Activated T-cell treated with anti-CD3 and anti-CD28 coated beads, Interleukin-2, amount 50 U/mL, for 4 hours (primary cell): ENCODE measurements at places on chromosomes 1 and 21.

- no peak for DNase-seq
Observed at GRCh38 chr1:93652323-93652949, 29.2 kb downstream of the BCAR3 start.

DNA sequence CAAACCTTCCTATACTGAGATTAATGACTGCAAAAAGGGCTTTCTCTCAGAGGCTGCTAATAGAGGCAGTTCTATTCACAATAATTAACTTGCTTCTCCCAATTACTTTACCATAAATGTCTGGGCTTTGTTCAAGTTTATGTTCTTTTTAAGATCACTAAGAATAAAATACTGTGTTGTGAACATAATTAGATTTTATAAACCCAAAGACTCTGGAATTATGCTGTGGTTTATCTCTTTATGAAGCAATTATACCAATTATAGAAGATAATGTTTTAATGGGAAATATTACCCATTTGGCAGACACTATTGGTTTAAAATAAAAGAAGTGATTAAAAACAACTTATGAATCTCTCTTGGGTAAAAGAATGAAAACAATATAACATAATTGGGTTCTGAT lies 43.5 kb upstream of the IL12RB2 start:
- no peak for DNase-seq

GRCh38 chr1:56135864-56136147 lies 443.6 kb downstream of the PLPP3 start:
- DNase-seq: no peak

GRCh38 chr1:50348449-50349241 lies 74.6 kb downstream of the DMRTA2 start:
- DNase-seq: no peak

GRCh38 chr1:35406103-35406502 lies 137.6 kb downstream of the ZMYM4 start:
- DNase-seq: no peak

- no peak for DNase-seq
Observed at GRCh38 chr1:203461717-203462116, 13.9 kb upstream of the PRELP start.

- no peak for DNase-seq
Observed at GRCh38 chr1:21855257-21856096, 43.4 kb downstream of the LDLRAD2 start.

DNA sequence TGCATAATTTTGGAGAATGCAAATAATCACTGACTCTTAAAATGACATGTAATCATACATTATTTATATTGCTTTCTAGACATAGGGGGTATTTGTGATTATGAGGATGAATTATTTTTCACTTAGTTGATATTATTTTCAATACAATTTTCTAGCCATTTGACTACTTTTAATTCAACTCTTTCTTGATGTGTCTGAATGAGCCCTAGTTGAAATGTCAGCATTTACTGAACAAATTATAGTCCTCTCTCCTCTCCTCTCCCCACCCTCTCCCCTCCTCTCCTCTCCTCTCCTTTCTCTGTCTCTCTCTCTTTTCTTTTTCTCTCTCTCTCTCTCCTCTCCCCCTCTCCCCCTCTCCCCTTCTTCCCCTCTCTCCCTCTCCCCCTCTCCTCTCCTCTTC lies 194.6 kb downstream of the GPR52 start:
- no peak for DNase-seq

DNA sequence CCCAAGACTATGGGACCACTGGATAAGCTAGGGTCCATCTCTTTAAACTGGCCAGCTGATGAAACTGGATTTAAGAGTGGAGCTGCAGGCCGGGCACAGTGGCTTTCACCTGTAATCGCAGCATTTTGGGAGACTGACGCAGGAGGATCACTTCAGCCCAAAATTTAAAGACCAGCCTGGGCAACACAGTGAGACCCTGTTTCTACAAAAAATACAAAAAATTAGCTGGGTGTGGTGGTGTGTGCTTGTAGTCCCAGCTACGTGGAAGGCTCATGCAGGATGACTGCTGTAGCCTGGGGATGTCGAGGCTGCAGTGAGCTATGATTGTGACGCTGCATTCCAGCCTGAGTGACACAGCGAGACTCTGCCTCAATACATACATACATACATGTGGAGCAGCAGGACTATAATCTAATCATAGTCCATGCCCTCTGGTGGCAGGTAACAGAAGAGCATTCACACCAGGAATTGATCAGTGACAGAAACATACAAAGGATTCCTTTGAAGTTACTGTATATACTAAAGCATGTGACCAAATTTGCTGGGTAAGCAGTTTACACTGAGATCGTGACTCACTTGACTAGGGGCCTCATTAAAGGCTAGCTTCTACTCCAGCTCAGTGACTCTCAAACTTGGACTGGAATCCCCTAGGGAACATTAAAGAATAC lies 101.5 kb upstream of the SLFNL1 start:
- DNase-seq: no peak

- no peak for DNase-seq
Observed at GRCh38 chr21:16084776-16085364, 355.1 kb downstream of the USP25 start.

DNA sequence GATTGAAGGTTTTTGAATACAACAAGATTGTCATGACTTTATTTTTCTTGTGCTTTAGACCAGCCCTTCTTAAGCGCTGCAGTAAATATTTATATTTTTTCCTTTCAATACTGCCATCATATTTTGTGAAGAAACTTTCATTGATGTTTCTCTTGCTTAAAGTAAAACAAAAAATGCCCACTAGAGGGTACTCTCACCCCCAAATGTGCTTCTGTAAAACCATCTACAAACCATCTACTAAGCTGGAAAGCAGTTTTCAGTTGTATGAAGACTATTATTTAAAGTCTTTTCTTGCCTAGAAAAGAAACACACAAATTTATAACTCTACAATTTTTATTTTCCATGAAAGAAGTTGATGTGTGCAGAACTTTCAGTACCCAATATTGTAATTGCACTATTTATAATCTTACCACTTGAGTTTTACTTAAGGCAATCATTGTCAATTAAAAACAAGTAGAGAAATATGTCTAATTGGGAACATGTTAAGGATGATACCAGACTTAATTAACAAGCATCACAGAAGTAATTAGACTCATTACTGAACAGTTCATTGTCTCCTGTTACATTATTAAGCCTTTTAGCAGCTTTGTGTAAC lies 10.7 kb downstream of the LEPR start:
- DNase-seq: no peak

DNA sequence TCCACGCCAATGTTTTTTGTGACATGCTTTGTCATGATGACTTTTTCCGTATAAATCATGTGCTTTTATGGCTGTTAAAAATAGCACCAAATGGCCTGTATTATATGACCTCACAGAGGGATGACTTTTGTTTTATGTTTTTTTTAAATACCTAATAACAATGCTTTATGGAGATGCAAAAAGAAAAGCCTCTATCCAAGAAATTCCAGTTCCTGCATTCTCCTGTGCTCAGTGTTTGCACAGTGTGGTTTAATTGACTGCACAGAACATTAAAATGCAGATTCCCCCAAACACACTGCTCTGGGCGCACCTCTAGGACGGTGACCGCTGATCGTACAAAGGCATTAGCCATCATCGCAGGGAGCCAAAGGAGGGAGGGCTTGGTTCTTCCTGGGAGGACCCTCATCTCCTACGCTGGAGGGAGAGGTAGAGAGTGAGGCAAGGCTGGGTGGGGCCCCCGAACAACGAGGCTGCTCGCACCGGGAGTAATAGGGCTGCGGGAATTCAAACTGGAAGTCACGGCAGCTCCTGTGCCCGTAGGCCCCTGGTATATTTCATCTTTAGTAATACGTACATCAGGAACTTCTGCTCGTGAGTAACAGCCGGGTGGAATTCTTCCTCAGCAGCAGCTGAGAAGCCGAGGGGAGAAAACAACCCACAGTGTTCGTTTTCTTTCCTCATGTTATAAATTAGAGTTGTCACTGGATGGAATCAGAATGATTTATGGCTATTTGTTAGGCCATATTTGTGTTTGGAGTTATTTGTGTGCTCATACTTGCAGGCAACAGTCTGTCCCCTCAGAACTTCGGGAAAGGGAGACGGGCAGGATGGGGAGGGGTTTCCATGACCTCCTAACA lies 465.6 kb downstream of the CAMTA1 start:
- no peak for DNase-seq

DNA sequence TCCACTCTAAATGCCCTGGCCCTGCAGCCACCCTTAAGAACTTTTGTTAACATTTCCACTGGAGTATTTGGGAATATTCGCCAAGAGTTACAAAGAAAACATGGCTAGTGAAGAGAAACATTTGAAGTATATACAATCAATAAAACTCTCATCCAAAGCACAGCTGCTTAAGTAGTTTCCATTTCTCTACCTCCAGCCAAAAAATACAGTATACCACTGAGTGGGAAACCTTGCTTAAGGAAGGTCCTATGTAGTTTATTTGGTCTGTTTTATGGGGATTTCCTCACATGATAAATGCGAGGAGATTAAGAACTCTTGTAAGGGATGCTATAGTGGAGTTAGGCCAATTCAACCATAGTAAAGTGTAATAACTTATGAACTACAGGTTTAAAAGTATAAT lies 382.5 kb downstream of the NEGR1 start:
- no peak for DNase-seq

DNA sequence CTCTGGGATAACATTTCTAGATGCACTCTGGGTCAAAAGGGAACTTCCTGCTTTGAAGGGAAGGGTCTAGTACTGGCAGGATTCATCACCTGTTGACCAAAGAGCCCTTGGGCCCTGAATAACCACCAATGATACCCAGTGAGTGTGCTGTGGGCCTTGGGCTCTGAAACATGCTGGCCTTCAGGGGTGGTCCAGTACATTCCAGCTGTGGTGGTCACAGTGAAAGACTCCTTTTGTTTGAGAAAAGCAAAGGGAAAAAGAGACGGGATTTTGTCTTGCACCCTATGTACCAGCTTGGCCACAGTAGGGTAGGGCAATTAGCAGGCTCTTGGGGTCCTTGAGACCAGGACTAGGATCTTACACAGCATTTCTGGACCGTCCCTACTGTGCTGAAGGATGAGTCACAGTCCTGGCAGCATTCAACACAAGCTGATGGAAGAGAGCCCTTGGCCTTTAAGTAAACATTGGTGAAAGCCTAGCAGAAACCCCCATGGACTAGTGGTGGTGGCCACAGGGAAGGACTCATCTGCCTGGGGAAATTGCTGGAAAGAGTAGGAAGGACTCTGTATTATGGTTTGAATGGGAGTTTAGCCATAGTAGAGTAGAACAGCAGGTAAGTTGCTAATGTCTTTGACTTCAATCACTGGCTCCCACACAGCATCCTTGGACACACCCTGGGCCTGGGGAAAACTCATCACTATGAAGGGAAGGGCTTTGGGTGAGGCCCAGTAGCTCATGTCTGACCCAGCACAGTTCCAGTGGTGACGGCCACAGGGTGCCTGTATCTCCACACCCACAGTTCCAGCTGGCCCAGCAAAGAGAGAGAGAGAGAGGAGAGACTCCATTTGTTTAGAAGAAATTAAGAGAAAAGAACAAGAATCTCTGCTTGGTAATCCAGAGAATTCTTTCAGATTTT lies 87.5 kb downstream of the COL24A1 start:
- DNase-seq: no peak

DNA sequence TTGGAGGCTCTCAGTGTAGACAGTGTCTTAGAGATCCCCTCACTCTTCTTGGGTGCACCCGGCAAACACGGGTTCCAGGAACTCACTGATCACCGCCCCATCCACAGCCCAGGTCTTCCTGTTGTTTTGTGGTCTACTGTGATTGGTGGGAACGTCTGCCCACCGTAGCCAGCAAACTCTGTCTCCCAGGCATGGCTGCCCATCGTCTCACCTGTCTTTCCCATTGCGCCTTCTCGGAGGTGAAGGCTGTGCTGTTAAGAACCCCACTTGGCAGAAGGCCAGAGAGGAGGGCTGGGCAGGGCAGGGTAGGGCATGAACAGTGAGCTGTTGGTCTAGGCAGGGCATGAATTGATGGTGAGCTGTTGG lies 14.1 kb upstream of the KCNA2 start:
- DNase-seq: no peak

- DNase-seq: no peak
Observed at GRCh38 chr1:194230351-194231144, 1044.1 kb upstream of the B3GALT2 start.

GRCh38 chr1:222266223-222267196 lies 281.4 kb downstream of the HHIPL2 start:
- DNase-seq: no peak

- DNase-seq: peak; percentile 27
Observed at GRCh38 chr1:165871311-165872067, 44.1 kb downstream of the UCK2 start.

DNA sequence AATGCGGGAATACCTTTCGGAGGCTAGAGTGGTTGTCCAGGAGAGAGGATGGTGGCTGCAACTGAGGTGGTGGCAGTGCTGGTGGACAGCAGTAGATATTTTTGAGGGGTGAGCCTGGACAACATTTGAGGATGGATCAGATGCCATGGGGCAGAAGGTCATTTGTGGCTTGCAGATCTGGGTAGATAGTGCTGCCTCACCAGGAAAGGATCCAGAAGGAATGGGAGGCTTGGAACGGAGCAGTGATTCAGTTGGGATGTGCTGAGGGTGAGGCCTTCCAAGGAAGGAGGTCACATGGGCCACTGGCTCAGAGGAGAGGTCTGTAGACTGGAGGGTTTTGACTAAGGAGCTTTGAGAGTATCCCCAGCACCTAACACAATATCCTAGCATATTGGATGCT lies 110.8 kb upstream of the KAZN start:
- DNase-seq: no peak

DNA sequence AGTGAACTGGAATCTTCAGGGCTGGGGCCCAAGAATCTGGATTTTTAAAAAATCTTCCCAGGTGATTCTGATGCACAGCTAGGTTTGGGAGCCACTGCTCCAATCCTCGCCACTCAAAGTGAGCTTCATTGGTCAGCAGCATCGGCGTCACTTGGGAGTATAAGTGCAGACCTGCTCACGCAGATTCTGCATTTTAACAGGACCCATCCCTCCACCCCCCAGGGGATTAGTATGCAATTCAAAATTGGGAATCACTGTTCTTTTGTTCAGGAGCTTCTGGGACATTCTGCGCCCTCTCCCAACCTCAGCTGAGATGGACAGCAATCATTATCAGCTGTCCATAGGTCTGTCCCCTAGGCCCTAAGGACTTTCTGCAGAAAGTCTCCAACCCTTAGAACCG lies 53.5 kb downstream of the LGR6 start:
- DNase-seq: no peak

GRCh38 chr1:220330265-220330664 lies 58.0 kb upstream of the RAB3GAP2 start:
- DNase-seq: no peak

- DNase-seq: no peak
Observed at GRCh38 chr1:44663417-44663816, 10.9 kb downstream of the TMEM53 start.

DNA sequence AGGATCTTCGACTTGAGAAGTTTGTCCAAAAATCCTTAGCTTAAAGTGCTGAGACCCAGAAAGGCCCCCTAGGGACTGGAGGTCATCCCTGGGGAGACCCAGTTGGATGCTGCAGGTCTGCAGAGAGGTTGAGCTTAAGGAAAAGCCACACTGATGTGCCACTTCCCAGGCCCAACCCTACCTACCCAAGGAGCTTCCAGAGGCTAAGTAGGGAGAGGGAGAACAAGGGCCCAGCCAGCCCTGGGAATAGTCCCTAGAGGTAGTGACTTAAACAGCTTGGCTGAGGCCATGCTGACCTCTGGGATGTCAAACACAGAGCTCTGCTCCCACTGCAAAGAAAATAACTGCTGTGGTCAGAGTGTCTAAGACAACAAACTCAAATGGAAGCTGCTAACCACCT lies 693.7 kb downstream of the MATN1 start:
- no peak for DNase-seq

- no peak for DNase-seq
Observed at GRCh38 chr1:63668298-63668697, 75.1 kb downstream of the PGM1 start.
